ENCODE measurements at places on chromosomes 3 and 15.

DNA sequence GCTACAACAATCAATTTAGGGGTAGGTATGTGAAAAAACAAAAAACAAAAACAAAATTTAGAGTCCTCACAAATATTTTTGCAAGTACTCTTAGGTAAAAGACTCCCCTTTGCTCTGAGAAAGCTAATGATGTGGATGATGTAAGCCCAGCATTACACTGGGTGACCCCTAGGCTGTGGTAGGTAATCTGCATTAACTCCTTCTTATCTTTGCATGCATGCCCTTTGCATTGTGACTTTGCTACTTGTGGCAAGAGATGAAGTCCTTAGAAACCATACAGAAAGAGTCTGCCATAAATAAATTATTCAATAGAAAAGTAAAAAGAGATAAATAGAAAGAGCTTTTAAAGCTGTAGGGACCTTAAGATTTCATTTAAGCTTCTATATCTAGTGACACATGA is 159.7 kb upstream of the MBNL1 start:
- no peak for DNase-seq

DNA sequence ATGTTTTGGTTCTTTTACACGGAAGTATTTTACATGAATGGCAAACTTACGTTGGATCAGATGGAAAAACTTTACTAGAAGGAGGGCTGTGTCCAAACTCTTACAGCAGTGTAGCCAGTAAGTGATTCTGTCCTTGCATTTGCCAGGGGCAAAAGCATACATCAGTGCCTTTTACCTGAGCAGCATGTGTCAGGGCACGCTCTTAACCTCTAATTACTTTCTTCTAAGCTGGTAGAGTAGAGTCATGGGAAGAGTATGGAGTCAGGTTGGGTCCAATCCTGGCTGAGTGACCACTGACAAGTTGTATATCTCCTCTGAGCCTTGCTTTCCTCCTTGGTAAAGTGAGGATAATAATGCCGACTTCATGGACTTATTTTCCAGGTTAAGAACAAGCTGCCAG is 47.1 kb downstream of the RYR3 start:
- DNase-seq, result no peak

DNA sequence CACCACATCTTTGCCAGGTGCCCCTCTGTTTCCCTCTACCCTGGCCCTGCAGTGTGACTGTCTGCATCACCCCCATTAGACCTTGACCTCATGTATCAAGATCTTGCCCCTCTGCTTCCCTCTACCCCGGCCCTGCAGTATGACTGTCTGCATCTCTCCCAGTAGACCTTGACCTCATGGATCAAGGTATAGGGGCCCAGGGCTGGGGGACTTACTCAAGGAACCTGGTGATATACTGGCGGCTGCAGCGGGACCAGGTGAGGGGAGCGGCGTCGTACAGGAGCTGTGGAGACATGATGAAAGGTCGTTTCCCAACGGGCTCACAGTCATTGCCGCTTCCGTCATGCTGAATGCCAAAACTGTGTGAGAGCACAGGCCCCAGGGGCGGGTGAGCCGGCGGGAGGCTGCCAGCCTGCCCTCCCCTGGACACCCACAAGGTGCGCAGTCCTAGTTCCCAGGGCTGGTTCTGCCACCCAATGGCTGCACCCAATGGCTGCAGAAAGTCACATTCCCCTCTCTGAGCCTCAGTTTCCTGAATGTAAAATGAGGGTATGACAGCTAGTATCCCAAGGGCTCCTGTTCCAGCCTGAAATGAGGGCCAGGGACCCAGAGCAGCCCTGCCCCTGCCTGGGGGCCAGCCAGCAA is 23.1 kb downstream of the ADAMTS7 start:
- DNase-seq, result no peak

- no peak for DNase-seq
Observed at GRCh38 chr15:26128611-26129140, 265.5 kb upstream of the ATP10A start.

DNA sequence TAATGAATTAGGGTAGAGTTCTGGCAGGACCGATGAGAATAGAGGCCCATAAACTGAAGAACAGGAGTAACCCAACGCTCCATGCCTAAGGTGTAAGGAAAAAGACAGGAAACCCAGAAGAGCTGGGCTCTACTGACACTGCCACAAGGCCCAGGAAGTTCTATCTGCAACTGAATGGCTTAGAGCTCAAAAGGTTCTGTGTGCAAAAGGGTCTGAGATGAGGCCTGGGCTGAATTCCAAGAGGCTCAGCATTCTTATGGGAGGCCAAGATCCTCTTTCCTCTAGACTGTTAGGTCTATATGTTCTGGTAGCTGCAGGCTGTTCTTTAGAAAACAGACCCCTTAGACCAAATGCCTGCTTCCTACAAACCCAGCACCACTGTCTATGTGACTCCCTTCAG is 30.5 kb upstream of the PRSS50 start:
- DNase-seq, result no peak

GRCh38 chr3:52873433-52874159 is 23.8 kb downstream of the STIMATE start:
- no peak for DNase-seq

DNA sequence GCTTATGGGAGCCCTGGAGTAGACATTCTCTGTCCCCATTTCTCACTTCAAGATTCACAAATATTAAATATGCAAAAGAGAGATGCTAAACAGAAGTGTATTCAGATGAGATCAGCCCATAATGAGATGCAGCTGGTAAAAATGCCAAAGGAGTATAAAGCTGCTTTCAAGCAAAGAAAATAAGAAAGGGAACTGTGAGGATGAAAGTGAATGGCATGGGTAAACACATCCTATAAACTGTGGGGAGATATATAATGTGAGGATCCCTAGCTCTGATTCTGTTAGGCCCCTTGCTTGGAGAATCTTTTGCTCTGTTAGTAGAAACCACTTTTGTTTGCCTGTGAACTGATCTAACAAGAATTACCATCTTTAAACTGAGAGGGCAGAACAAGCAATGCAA is 396.6 kb downstream of the SOX2 start:
- no peak for DNase-seq

DNA sequence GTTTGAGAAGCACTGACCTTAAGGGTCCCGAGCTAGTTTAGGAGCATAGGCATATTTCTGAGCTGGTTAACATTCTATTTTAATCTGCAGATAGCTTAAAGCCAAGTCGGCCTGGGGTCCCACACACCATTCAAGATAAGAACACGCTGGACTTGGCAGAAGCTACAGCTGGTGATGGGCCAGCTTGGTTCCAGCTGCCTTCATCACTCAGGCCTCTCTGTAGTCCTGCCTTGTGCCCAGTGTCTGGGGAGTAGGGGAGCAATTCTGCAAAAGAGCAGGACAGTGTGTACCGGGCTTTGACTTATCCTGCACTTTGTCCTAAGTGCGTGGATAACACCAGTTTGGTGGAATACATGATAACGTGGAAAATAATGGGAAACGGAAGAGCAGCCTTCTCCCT is 164.5 kb downstream of the MEGF11 start:
- no peak for DNase-seq

GRCh38 chr3:14633819-14634424 is 17.6 kb upstream of the CCDC174 start:
- no peak for DNase-seq

GRCh38 chr3:194572143-194572789 is 61.0 kb downstream of the TMEM44 start:
- DNase-seq, result no peak

- DNase-seq, result no peak
Observed at GRCh38 chr3:102488331-102488730, 53.5 kb downstream of the ZPLD1 start.
